ENCODE measurements at places on chromosomes 7 and 10.

GRCh38 chr10:121375172-121375571, 223.1 kb downstream of the FGFR2 start:
- DNase-seq: no peak

- DNase-seq: no peak
These were observed 336.9 kb upstream of the C7orf33 start for GRCh38 chr7:148253629-148254028.

DNA sequence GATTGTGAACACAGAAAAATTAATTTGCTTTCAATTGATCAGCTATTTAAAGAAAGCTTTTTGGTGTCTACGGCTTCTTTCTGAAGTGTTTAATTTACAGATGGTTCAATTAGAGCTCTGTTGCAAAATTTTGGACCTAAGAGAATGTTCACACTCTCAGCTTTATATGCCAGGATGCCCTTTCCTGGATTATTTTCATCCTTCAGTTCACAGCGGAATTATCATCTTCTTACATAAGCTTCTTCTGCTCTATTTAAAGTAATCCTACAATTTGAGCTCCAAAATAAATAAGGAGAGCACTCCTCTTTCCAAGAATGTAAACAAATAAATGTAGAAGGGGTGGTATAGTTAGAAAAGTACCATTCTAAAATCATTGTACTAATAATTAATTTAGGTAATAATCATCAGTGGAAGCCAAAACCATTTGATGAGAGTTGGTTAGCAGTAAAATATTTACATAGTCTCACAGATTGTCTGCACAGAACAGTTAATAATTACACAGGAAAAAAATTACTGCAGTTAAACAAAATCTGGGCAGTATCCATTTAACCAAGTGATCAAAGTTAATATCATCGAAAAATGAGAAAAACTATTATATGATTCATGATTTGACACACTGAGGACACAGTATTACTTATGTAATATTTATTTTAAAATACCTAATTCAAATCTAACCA, 298.0 kb upstream of the TMEM229A start:
- DNase-seq: no peak

GRCh38 chr7:1665549-1666316, 4.3 kb upstream of the ELFN1 start:
- DNase-seq: no peak

DNA sequence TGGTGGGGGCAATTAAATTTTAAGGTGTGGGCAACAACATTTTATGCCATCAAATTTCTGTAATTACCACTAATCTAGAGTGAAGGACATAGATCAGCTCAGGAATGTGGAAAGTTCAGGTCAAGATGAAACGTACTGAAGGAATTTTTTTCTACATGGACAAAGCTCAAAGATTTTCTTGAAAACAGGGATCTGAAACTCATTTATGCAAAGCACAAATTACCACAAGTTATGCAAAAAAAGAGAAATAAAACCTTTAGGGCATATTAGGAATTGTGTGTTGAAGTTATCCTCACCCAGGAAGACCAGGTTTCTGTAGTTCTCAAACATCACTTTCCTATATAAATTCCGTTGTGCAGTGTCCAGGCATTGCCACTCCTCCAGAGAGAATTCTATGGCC, 18.9 kb downstream of the ZNF680 start:
- no peak for DNase-seq

GRCh38 chr10:107379601-107380000, 215.1 kb upstream of the SORCS1 start:
- DNase-seq: no peak

DNA sequence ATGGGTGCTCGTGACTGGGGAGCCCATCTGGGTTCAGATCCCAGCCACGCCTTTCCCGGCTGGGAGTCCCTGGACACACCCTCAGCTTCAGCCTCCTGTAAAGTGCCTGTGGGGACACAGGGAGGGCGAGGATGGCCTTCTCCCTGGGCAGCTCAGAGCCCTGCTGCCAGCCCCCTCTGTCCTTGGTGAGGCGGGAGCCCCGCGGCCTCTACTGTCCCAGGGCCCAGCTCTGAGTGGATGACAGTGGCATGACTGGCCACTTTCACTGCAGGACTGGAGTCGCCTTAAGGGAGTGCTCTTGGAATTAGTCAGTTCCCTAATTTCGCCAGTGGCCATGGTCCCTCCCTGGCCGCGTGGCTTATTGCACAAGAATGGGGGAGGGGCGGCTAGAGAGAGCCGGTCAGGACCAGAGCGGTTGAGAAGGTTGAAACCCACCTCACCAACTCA, 4.6 kb downstream of the BRI3 start:
- DNase-seq: no peak

DNA sequence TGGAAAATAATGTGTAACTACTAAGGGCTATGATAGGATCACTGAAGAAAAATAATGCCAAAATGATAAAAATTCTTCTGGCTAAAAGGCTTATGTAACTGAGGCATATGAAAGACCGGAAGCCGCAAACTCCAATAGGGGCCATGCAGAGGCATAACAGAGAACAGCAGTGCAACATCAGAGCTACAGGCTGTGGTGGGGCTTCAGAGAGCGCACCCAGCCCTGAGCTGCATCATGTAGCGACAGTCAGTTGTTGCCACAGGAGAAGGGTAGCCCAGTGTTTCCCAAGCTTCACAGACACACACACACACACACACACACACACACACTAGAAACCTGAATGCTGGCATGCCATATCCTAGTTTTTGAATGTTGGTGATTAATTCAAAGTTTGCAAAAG, 9.3 kb downstream of the LLCFC1 start:
- no peak for DNase-seq

GRCh38 chr7:67857698-67858097, 861.1 kb downstream of the TYW1 start:
- DNase-seq: no peak

GRCh38 chr7:69906283-69906995, 308.2 kb downstream of the AUTS2 start:
- no peak for DNase-seq

DNA sequence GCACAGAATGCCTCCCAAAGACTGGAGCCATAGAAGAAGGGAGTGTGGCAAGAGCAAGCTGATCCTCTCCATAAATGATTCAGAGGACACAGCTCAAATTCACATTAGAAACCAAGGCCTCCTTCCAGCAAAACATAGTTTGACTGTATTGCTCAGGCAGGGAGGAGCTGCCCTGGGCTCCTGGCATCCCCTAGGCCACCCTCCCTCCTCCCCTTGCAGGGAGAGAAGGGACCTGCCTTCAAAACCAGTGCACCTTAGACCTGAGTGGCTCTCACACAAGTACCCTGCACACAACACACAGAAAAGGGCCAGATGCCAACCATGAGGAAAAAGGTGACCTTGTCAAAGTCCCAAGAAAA, 64.7 kb downstream of the CREB3L2 start:
- no peak for DNase-seq

- DNase-seq: no peak
These were observed 224.1 kb downstream of the GLI3 start for GRCh38 chr7:42012786-42013360.

DNA sequence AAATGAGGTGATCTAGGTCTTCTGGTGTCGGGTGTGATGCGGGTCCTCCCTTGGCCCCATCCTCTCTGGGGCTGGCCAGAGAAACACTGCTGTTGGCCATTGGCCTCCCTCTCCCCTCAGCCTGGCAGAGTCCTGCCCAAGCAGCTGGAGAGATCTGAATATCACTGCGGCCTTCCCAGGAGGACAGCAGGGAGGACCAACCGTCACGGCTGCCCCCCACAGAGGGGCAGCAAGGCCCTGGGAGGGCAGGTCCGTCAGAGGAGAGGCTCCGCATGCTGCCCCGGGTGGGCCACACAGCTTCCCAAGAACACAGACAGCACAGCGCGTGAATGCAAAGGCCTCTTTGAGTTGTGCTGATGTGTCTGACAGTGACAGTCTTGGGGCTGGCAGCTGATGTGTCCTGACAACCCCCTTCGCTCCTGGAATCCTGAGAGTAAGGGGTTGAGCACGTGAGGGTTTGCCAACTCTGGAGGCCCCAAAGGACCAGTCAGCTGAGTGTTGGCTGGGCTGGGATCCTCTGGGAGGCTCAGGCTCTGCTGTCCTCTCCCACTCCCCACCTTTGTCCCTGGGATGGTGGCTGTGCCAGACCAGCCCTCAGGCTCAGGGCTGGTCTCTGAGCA, 132.5 kb upstream of the UNC5B start:
- DNase-seq: no peak

GRCh38 chr7:113198226-113198625, 79.9 kb upstream of the SMIM30 start:
- DNase-seq: no peak

DNA sequence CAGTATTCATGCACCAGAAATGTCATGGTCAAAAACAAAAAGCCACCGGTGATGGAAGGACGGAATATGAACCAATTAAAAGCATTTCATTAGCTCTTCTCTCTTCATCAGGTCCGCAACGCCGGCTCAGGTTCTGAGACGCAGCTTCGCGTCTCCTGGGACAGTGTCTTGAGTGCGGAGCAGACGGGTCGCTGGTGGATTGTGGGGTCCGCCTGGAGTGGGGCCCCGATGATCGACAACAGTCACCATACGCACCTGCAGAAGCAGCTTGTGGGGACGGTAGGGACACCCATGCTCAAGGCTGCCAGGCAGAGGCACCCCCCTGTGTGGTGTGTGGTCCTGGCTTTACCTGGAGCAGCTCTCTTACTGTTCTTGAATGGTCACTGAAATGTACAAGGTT, 13.4 kb downstream of the NOM1 start:
- no peak for DNase-seq

- no peak for DNase-seq
These were observed 58.9 kb downstream of the SH2D4B start for GRCh38 chr10:80596391-80597257.

DNA sequence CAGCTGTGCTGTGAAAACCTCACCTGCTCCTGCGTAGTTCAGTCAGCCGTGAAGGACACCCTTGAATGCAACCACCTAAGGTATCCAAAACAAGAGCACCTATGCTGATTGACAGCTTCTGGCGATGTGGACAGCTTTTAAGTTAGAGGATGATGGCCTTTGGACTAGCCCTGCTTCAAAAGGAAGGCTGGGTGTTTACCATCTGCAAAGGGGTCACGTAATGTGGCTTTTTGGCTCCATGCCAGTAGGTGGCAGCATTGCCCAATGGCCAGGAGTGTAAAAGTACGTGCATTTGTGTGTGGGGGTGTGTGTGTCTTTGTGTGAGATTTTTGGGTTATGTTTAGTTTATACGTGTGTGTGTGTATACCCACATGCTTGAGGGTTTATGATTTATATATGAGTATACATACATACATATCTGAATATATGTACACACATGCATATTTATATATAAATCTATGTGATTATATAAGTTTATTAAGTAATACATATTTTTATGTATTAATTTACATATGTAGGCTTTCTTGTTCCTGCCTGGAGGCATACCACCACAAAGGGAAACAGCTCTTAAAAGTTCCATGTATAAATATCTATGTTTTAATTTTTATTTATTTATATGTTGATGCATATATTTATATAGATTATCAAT, 236.3 kb upstream of the ANKRD30A start:
- no peak for DNase-seq

GRCh38 chr7:139072796-139073195, 36.7 kb downstream of the ZC3HAV1 start:
- DNase-seq: no peak

DNA sequence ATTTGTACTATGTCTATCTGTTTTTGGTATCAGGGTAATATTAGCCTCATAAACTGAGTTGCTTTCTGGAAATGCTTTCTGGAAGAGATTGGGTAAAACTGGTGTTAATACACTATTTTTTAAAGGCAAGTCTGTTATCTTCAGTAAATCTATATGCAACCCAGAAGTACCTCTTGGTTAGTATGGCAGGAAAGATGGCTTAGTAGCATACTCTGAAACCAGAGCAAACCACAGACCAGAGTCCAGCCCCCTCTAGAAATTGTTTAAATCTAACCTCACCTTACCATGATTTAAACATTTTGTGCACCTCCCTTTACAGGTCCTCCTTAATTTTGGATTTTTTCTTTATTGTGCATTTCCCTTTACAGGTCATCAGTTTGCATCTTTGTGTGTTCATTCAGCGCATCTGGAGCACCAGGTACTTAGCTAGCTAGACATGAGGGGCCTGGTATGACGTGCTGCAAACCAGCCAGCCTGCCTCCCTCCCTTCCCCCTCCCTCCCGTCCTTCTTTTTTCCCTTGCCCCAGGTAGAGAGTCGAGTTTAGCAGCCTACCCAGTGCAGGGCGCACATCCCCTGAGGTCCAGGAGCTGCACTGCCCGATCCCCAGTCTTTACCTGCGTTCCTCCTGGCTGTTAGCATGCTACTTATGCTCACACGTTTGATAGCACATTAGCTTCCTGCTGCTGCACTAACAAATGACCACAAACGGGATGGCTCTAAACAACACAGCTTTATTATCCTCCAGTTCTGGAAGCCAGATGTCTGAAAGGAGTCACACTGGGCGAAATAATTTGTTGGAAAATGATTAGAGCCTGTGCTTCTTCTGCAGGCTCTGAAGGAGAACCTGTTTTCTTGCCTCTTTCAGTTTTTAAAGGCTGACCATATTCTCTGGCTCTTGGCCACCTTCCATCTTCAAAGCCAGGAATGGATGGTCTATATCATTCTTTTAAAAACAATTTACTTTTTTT, 299.9 kb upstream of the HABP2 start:
- no peak for DNase-seq

- no peak for DNase-seq
These were observed 177.9 kb upstream of the BET1 start for GRCh38 chr7:94182066-94182465.

DNA sequence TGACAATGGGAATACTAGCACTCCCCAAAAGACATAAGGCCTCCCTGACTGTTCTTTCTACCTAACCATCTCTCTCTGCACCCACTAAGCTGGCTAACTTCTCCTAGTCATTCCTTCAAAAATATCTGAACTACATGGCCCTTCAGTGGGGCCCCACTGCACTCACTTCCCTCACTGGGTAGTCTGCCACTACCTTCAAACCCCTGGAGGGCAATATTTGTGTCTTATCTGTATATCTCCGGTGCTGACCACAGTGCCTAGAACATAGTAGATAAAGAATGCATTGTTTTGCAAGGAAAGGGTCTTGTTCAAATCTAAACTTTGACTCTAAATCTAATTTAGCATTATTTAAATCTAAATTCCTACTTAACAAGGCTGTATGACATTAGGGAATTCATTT, 44.3 kb downstream of the CACUL1 start:
- DNase-seq: no peak

DNA sequence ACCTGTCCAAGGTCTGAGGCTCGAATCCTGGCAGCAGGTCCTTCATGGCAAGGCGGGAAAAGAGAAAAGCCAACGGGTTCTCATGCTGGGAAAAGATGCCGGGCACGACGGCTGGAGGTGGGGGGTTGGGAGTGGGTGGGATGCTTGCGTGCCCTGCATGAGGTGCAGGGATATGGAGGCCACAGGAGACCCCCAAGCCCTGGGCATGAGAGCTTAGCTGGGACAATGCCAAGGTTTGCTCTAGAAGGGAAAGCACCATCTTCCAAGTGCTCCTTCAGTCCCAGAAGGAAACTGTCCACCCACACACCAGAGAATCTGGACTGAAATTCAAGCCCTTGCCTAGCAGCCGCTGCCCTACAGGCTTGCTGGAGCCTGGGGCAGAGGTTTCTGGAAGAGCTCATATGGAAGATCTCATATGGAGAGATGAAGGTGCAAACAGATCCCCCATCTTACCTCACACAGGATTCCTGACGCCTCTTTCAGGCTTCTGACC, 64.3 kb downstream of the ZRANB1 start:
- no peak for DNase-seq

GRCh38 chr10:21496343-21497176, 28.9 kb downstream of the SKIDA1 start:
- no peak for DNase-seq
